Pons (tissue), 1 donor: ENCODE measurements at places on chromosomes 2 and 18.

GRCh38 chr2:228777855-228778355, 493.2 kb downstream of the PID1 start:
- no peak for DNase-seq

DNA sequence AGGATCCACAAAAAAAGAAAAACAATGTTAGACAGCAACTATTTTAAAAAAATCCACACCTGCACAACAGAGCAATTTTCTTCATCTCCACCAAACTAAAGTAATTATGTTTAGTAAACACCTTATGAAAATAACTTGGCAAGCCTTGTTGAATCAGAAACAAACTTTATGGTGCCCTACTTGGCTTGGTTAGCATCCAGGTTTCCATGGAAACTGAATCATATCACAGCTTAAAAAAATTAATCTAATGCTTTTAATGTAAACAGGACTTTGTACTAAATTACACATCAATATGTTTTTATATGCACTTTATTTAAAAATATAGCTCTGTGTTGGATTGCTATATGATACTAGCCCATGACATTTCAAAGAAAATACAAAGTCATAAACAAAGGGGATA, 1882.4 kb downstream of the SUCLG1 start:
- DNase-seq = no peak

DNA sequence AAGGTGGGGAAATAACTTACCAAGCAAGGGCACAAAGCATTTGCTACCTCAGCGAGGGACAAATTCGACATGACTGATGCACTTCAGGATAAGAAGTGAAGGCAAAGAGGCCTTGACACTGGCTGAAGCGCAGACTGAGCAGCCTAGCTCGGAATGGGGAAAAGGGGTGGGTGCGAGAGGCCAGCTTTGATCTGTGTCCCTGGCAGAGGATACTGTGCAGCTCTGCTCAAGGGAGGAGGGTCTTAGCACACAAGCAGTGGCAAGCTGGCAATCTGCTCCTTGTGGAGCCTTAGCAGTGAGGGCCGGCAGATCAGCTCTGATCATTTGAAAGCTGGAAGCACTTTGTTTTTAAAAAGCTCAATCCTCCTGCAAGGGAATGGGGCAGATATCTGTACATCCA, 222.3 kb downstream of the ZBTB7C start:
- DNase-seq = no peak

DNA sequence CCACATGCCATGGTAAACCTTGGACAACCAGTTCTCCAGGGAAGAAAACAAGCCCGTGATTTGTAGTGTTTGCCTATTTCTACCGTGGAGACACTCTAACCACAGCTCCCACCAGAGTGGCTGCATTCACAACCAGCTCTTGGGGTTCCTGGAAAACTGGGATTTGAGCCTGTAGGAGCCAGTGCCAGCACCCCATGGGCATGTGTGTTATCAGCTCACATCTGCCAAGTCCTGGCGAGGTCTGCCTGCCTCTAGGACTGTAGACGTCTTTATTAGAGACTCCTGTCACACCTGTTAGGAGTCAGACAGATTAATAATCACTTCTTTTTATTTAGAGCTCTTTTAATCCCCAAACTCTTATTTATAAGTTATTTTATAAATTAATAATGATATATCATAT, 41.0 kb downstream of the INPP5D start:
- no peak for DNase-seq

DNA sequence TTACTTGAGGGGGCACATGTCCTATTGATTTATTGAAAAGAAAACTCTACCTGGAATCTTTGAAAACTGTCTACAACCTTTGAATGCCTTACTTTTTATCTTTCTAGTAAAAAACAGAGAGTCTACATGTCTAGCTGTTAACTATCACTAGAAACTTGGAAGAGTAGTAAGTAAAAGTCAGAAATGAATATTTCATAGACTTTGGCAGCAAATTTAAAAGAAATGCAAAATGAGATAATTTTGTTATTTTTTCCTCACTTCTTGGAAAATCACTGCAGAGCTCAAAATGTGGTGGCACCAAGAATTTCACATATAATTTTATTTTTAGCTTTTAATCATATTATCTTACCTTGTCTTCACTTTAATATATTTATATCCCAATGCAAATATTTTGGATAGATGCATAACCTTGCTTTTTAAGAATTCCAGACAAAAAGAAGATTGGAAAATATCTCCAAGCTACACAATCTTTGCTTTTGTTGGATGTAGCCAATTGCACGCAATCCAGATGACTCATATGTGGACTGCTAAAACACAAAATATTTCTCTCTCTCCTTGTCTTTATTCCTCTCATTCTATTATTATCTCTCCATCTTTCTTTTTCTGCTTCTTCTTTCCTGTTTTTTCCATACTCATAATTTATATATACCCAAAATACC, 92.2 kb upstream of the DSEL start:
- DNase-seq = no peak

DNA sequence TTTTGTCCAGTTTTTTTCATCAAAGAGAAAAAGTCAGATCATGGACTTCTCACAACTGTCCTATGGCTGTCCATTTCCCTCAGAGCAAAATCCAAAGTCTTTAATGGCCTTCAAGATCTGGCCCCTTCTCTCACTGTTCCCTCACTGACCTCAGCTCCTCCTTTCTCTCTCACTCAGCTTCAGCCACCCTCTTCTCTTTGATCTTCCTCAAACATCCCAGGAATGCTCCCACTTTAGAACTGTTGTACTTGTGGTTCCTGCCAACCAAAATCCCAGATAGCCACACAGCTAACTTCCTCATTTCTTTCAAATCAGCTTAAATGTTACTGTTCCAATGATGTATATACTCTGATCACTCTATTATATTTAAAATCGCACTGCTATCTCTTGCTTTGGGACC, 82.9 kb downstream of the NUP35 start:
- DNase-seq = no peak

DNA sequence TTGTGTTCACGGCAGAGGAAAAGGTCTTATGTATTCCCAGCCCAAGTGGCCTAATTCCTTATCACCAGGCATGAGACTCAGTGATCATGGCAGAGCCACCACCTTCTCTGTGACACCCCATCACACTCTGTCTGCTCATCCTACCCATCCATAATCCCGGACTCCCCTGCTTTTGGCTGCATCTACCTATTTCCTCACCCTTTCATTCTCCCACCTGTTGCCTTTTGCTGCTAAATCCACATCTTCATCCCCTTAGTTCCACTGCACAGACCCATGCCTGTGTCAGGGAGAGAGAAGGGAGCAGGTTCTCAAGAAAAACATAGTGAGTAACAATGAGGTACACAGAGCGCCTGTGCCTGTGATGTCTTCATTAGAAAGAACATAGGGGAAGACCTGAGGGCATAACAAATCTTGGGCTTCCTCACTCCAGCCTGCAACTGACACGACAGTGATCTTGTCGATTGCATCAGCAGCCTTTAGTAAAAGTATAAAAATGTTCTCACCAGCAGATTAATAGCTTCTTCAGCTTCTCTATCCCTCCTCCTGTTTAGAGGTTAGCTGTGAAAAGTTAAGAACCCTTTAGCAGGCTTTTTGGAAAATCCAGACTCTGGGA, 246.5 kb upstream of the SPRED2 start:
- no peak for DNase-seq

GRCh38 chr2:56231361-56231760, 47.6 kb downstream of the CCDC85A start:
- no peak for DNase-seq

- DNase-seq = no peak
These were observed 48.7 kb downstream of the NCK2 start for GRCh38 chr2:105793196-105793975.

- peak; percentile 68 for DNase-seq
These were observed 945.0 kb upstream of the CRIM1 start for GRCh38 chr2:35410431-35411061.

- no peak for DNase-seq
These were observed 113.5 kb upstream of the ETAA1 start for GRCh38 chr2:67283641-67284040.

DNA sequence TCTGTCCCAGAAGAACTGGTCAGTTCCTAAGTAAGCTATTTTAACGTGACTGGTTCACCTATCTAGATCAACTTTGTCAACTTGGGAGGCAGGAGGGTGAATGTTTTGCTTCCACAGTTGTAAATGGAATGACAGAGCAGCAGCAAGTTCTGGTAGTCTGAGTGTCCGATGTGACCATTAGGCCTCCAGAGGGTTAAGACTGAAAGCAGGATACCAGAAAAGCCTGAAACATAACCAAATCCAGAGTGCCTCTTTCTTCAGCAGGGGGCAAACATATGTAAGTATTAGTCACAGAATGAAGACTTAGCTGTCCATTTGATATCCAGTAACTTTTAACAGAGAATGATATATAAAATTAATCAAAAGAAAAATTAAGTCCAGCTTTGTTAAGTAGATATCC, 9.2 kb downstream of the HOXD3 start:
- no peak for DNase-seq

- no peak for DNase-seq
These were observed 76.0 kb upstream of the DSG1 start for GRCh38 chr18:31241900-31242409.

- DNase-seq = no peak
These were observed 73.8 kb downstream of the TRABD2A start for GRCh38 chr2:84807063-84807485.

DNA sequence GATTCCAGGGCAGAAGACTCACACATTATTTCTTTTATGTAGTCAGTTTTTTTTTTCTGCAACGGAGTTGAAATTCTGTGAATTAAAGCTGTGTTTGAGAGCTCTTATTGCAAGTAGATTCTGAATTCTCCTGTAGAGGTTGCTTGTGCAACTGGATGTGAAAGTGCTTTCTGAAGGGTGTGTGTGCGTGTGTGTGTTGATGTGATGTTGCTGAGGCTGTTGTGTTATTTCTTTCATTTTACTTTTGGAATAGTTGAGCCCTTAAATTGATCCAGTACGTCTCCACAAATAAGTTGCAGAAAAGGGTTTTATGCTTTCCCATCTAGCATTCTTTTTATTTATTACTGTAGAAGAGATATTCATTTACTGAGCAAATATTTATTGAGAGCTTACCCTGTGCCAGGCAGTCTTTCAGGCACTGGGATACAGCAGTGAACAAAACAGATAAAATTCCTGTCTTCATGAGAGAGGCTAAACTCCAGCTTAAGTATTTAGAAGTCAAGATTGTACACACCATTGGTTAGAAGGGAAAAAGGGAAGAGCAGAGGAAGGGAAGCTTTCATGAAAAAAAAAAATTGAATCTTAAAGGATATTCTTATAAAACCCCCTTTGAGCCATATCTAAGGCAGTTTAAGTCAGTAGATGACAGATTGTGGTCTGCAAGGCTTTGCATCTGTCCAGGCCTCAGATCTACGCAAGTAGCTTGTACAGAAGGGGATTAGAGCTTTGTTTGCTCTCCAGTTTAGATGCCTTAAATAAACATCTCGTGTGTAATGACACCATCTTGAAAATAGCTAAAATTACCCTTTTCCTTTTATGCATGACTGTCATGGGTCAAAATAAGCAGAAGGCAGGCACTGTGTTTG, 58.2 kb downstream of the MYO1B start:
- no peak for DNase-seq

DNA sequence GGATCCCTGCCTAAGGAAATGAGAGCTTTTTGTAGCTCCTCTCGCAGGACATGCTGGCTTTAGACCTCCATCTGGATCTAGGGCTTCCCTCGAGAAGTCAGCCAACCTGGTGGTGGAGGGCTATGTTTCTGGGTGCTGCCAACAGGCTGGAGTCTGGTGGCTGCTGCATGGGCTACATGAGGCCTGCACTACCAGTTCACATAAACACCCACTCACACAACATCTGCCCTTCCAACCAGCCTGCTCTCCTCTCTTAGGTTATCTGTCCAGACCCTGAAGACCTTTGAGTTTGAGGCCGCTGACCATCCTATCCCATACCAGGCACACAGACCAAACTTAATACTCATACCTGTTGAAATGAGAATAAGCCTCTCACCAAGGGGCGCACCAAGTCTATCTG, 51.4 kb upstream of the SMAD2 start:
- DNase-seq = no peak

GRCh38 chr18:49161627-49162026, 210.9 kb upstream of the SMAD7 start:
- DNase-seq = peak; percentile 19

GRCh38 chr2:200713003-200713703, 98.6 kb upstream of the BZW1 start:
- DNase-seq = peak; percentile 97

GRCh38 chr2:235007664-235008457, 56.0 kb downstream of the SH3BP4 start:
- no peak for DNase-seq

- no peak for DNase-seq
These were observed 100.0 kb downstream of the WDSUB1 start for GRCh38 chr2:159186462-159186861.

DNA sequence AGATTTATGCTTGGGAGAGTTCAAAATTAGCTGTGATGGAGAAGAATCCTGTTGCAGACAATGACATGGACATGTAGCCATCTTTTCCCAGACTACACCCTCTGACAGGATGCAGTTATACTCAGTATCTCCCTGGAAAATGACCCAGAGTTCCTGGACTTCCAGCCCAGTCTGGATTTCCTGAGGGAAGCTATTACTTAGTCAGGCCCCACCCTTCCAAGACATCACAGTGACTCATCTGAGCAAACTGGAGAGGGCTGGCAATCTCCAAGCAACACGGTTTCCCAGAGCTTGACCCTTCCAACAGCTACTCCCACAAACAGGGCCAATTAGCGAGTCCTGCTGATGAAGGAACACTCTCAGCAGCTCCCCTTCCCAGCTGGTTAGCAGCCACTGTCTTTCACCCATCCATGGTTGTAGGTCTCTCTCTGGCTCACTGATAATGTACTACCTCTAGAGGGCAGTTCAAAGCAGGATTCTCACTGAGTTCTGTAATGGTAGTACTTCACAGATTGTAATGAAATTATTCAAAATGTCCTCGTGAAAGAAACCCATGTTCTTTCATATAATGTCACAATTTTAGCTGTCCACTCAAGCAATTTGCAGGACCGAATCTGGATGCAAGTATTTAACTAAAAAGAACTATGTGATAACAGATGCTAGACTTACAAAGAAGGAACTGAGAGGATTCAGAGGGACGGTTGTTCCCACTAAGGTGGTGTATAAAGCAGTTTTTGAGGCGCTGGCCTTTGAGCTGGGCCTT, 110.2 kb downstream of the MDH1 start:
- peak; percentile 73 for DNase-seq
